ENCODE measurements at places on chromosomes 7 and 10.
A peak's percentile ranks its signal among the peaks of the same experiment; 100 is the strongest.

DNA sequence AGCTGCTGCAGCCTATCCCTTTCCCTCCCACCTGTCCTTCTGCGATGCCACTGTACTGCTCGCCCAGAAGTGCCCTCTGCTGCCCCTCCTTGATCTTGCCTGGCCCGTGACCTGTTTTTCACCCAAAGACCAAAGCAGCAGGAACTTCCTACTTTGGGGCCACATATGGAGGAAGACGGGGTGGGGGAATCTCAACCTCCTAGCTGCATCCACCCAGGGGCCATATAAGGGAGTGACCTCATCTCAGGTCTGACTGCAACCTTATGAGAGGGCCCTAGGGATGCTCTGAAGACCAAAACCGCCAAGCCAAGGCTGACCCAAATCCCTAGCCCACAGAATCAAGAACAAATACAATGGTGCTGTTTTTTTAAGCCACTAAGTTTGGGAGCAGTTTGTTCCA, 15.7 kb downstream of the PRKCQ start:
- DNase-seq, result no peak

- DNase-seq, result no peak
Observed at GRCh38 chr7:145584401-145584800, 532.2 kb upstream of the CNTNAP2 start.

- no peak for DNase-seq
Observed at GRCh38 chr7:99579281-99579955, 18.6 kb upstream of the TMEM225B start.

DNA sequence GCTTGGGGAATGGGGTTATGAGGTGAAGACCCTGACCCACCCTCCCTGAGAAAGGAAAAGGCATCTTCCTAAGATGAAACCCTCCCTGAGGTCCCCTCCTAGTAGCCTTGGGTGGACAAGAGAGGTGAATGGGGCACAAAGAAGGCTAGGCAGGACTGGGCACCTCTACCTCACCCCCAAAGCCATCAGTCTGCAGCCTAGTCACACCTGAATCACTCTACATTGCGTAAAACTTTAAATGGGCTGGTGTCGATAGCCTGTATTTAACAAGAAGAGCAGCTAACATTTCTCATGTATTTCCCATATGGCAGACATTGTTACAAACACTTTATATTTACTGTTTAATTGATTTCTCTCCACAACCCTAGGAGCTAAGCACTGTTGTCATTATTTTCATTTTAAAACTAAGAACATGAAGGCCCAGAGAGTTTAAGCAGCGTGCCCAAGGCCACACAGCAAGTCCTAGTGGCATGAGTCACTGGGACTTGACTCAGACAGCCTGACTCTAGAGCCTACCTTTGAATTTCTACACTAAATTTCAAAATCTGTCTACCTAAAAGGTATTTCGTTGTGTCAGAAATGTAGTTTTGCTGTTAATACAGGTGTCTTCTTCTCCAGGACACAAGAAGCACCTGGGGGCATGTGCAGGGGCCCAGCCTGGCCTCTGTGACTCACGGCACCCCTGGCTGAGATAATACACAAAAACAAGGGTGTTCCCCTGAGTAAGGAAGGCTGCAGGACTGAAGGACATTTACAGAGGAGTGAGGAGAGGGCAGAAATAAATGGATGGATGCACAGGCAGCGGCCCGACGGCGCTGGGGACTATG, 3.4 kb downstream of the AOC1 start:
- no peak for DNase-seq

- DNase-seq, result no peak
Observed at GRCh38 chr10:79259834-79260233, 87.4 kb upstream of the PPIF start.

- DNase-seq, result no peak
Observed at GRCh38 chr7:44497155-44498027, 6.9 kb upstream of the NUDCD3 start.

DNA sequence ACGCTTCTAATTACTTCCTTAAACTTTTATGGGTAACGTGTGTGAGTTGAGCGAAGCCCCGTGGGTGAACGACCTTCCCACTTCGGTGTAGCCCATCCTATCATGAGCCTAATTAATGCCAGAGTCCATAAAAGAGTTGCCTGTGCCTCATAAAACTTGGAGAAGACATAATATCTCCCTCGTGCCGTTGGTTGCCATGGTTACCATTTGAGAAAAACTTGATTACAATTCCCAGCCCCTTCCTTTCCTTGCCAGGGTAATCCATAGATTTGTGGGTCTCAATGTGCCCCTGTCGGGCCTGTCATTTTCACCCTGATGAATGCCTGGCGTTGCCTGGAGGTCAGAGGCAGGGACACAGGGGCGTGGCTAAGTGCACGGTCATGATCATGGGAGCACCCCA, 127.1 kb downstream of the GLRX3 start:
- DNase-seq, result no peak

DNA sequence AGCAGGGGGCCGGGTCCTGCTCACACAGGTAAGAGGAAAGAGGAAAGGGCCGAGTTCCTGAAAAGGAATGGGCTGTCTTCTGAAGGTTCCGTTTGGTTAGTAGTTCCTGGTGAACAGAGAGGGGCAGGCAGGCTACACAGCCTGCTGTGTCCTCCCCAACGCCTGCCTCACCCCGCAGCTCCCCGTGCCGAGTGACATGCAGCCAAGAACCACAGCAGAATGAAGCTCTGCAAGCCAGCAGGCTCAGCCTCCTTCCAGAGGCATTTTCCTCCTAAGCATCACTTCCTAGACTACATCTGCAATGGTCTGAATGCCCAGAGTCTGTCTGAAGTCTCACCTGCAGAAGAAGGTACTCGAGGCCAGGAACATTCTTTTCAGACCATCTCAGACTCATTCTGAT, 202.4 kb upstream of the TCERG1L start:
- no peak for DNase-seq

DNA sequence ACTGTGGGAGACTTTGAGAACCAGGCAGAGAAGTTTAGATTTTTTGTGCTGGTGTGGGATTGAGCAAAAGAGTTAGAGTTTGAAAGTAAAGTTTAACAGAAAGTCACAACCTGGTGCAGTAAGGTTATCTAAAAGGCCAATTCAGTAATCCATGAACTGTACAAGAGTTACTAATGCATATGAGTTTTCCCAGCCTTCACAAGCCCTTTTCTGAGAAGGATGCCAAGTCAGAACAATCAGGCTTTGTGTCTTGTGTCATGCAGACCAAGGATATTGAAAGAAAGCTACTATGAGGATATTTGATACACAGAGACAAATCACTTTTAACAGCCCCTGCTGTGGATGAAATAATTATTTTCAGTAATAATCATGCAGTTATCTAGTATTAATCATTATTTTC, 68.8 kb upstream of the MYO3A start:
- peak; percentile 44 for DNase-seq
